ENCODE measurements at places on chromosomes 13 and 19. TPM values are rescaled to one million over a fixed set of nuclear protein-coding genes. Genes with fewer than 3 reads are reported as not detected.

Gene FGF14
- total RNA-seq: under 0.01 TPM

Gene NMRK2
- not detected for total RNA-seq

Gene CBY2
- total RNA-seq: 0.07 TPM

Gene IFT88
- 8.7 TPM for total RNA-seq

Gene PNPLA6
- 51.6 TPM for total RNA-seq

Gene ACER1
- not detected for total RNA-seq

Gene CAPS
- total RNA-seq: 1.7 TPM

Gene DHRS12
- total RNA-seq: 4.8 TPM

Gene IGFL4
- not detected for total RNA-seq

Data from nasal cavity respiratory epithelium epithelial cell of viscerocranial mucosa (primary cell).